Activated gamma-delta T cell treated with anti-CD3 and anti-CD28 coated beads, Interleukin-2, amount 50 U/mL, for 16 hours (primary cell): ENCODE measurements at places on chromosomes 4 and X.

- DNase-seq: peak; percentile 10
Observed at GRCh38 chrX:41561045-41561444, 113.9 kb downstream of the NYX start.

GRCh38 chr4:76096076-76096475 is 21.6 kb downstream of the ART3 start:
- no peak for DNase-seq

DNA sequence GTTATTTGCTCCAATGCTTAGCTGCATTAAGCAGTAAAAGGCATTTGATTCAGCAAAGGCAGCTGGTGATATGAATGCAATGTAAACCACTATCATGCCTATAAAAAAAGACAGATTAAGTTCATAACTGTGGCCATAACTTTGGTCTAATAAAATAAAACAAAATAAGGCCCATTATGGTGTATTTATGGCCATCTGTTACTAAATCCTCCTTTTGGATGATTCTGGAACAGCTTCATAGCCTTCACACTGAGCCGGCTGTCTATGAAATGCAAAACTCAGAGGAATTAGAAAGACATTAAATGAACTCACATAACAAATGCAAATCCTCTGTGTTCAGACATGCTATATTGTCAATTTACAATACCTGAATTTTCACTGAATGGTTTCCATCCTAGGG is 223.7 kb upstream of the FAT4 start:
- no peak for DNase-seq

GRCh38 chr4:121873604-121874003 is 3.3 kb upstream of the BBS7 start:
- DNase-seq: no peak

DNA sequence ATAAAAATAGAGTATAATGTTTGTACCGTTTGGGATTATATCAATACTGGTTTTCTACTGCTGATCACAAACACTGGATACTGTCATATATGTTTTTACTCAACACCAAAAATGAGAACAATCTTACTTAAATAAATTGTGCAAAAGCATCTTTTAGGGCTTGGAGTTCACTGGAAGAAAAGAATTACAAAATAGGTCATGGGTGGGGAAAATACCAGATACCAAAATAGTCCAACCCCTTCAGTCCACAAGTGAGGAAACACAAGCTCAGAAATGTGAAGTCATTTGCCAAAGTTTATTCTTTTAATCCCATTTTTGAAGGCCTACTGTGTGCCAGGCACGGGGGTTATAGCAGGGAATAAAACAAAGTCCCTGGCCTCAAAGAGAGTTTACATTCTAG is 64.4 kb downstream of the ADGRG2 start:
- no peak for DNase-seq

GRCh38 chr4:54588404-54588803 is 69.4 kb upstream of the KIT start:
- no peak for DNase-seq

DNA sequence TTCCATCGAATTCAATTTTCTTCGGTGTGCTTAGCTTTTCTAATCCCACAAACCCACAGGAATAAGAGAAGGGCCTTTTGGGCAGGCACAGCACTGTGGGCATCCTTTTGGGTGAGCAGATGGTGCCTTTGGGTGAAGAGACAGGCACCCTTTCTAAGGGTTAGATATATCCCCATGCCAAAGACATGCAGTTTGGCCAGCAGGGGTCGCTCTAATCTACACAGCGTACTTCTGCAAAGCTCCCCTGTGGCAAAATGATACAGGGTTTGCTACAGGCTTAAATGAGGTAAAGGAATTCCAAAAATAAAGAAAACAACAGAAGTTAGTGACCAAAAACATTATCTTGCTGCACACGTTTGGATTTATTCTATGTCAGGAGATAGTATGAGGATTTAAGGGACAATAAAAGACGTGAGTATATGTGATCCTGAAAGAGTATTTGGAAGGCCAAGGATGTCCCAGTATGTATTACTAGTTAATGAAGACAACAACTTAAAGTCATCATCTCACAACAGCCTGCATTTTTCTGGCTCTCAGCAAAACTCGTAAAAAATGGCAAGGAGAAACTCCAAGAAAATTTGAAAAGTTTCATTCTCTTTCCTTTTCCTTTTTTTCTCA is 49.5 kb downstream of the PHEX start:
- peak; percentile 20 for DNase-seq

DNA sequence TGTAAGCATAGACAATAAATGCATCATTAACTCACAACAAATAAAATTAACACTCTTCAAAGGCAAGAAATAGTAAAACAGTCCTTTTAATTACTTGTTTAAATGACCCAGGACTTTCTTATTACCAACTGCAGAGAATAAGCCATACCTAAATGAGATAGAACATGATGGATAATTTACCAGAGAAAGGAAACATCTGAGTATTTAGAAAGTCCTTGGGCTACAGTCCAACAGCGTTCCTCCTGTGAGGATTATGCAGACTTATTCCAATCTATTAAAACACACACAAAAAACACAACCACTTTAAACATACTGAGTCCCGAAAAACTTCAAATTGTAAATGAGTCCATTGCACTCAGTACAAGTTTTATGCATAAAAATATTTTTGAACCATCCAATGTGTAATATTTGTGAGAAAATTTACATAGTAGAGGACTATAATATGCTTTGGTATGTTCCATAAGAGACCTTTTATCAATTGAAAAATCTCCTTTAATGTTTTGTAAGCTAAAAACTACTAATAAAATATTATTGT is 129.2 kb downstream of the NR3C2 start:
- DNase-seq: no peak

GRCh38 chr4:17206829-17207801 is 304.8 kb downstream of the QDPR start:
- DNase-seq: no peak

- DNase-seq: no peak
Observed at GRCh38 chrX:3545901-3546300, 167.5 kb downstream of the PRKX start.

- no peak for DNase-seq
Observed at GRCh38 chrX:21616386-21616785, 41.7 kb downstream of the KLHL34 start.

DNA sequence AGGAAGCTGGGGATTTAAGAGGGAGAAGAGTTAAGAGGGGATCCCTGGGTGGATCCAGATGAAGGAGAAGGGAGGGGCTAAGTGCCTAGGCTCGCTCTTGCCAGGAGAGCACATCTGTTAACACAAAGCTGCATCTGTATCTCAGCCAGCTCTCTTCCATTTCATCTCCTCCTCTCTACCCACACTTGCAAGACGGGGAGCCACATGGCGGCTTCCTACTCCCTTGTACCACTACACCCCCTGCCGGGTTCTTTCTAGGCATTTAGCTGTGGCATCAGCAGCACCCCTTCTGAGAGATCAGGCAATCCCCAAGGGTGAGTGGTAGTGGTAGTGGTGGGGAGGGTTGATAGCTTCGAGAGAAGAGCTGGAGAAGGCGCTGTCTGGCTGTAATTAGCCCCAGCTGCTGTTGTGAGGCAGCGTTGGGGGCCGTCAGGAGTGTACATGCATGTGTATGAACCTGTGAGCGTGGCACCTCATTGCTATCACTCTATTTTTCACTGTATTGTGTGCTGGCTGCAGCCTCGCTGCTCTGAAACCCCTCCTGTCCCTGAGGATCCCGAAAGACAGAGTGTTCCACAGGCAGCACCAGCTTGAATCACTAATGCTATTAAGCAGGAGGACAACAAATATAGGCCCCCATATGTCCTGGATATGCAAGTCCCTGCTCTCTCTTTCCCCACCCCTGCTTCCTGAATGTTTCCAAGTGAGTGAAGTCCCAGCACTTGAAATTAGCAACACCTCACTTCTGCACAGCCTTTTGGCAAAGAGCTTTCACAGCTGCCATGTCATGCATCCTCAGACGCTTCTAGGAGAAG is 73.7 kb downstream of the RTL9 start:
- DNase-seq: no peak

DNA sequence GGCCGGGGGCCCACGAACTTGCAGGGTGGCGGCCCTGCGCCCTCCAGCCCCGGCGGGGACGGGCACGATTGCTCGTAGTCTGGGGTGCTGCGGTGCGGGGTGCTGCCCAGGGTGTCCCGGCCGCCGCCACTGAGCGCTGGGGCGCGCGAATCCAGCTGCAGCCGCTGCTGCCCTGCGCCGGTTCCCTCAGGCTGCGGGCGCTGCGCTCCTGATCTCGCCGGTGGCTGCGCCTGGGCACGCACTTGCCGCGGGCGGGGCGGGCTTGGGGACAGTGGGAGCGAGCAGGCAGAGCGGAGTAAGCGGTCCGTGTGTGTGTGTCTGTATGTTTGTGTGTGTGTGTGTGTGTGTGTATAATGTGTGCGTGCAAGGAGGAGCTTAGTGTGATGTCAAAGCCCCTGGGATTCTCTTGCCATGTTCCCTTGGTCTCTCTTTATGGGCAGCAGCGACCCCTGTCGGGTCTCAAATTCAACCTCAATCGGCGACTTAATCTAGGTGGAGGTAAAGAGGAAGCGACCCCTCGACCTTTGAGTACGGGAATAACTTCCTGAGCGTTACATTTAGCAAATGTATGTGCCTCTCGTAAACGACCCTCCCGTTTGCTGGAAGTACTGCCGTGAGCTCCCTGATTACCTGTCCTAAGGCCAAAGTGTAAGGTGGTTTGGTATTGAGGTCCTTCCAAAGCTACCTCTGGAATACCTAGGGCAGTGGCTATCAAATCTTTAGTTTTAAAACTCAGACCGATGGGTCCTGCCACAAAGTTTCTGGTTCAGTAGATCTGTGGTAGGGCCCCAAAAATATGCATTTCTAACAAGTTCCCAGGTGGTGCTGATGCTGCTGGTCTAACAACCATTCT is at the start of gene RNF150:
Gene RNF150, minus strand, starts transcription at position 324 of the 853 bp plus-strand sequence.
- peak; percentile 15 for DNase-seq

DNA sequence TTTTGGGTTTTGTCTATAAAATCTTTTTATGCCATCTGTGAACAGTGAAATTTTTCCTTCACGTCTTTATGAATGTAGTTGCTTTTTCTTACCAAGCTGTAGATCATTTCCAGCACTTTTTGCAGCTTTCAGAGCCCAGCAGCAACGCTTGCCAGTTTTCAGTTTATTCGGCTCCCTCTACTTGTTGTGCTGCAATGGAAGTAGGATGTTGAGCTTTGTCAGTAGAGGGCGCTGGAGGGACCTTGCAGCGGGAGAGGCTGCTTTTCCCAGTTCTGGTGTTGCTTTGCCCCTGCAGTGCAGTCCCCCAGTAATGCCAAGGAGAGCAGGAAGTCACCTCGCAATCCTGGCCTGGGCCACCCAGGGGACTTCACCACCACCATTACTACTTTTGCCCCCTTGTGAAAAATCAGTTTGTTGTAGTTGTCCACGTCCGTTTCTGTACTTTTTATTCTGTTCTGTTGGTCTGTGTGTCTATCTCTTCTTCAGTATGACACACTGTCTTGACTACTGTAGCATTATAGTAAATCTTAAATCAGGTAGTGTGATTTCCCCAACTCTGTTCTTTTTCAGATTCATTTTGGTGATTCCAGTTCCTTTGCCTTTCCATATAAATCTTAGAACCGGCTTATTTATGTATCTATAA is 21.8 kb downstream of the CMC4 start:
- no peak for DNase-seq

- DNase-seq: no peak
Observed at GRCh38 chrX:47540754-47541538, 20.1 kb upstream of the ARAF start.

GRCh38 chrX:77493677-77494553 is 46.7 kb downstream of the FGF16 start:
- DNase-seq: no peak

DNA sequence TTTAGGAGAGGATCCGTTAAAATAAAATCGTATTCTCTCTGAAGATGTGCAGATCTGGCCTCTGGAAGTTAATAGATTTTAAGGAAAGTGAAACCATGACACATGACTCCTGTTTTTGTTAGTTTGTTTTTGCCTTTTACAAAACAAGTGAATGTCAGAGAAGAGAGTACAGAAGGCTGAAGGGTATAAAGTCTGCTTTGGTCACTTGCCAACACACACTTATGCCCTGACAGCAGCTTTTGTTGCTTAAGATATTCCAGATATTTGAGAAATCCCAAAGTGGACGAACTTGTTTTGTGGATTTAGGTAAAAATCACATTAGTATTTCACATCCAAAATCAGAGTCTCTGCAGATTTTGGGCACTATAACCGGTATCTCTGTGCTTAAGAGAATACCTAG is 192.4 kb upstream of the RASGEF1B start:
- DNase-seq: no peak

DNA sequence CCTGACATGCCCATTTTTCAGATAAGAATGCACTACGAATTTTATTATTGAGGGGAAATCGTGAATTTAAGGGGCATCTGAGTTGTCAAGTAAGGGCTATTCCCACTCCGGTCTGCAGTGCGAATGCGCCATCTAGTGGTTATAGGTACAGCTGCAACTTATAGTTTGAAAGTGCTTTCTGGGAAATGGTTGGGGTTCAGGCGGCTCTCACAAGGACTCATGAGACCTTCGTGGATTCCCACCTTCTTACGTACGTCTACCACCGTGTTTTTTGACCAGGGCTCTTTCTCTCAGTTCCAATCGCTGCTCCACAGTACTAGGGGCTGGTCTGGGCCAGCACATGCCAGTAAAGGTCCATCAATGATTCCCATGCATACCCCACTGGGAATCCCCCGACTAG is 12.3 kb downstream of the MSL3 start:
- DNase-seq: peak; percentile 36

- DNase-seq: no peak
Observed at GRCh38 chrX:133658293-133658911, 243.1 kb upstream of the GPC4 start.

DNA sequence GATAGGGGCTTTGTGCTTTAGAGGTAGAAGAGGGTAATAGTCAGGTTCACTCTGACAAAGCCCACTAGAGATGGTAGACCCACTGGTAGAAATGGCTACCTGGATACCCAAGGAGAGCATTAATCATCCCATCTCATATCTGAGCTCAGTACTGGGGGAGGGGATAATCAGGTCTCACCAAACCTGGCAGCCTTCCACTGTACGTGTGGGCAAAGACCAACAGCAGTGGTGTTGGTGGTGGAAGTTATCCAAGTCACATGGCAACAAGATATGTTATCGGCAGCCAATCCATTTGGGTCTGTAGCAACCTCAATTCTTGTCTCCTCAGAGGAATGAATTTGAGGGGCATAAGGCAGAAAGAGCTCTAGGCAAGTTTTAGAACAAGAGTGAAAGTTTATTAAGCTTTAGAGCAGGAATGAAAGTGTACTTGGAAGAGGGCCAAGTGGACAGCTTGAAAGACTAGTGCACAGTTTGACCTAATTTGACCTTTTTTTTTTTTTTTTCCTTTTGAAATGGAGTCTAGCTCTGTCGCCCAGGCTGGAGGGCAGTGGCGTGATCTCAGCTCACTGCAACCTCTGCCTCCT is 67.0 kb upstream of the CXCL13 start:
- no peak for DNase-seq

DNA sequence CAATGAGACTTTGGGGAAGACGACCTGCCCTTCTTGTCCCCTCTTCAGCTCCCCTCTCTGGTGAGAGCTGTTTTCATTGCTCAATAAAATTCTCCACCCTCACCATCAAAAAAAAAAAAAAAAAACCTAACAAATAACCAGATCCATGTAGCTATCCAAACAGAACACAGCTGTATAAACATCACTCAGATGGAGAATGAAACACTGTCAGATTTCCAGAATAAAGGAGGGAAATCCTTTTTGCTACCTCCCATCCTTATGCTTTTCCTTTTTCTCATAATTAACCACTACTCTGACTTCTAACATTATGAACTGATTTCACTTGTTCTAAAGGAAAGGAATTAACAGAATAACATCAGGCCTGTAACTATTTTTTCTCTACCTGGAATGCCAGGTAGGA is 155.6 kb downstream of the PPP4R3C start:
- DNase-seq: no peak

GRCh38 chr4:163157157-163157556 is 9.5 kb downstream of the NAF1 start:
- no peak for DNase-seq

- DNase-seq: no peak
Observed at GRCh38 chr4:33218238-33218637, 2498.1 kb downstream of the PCDH7 start.
